Astrocyte of the cerebellum (primary cell): ENCODE measurements at places on chromosomes 7 and 10.

DNA sequence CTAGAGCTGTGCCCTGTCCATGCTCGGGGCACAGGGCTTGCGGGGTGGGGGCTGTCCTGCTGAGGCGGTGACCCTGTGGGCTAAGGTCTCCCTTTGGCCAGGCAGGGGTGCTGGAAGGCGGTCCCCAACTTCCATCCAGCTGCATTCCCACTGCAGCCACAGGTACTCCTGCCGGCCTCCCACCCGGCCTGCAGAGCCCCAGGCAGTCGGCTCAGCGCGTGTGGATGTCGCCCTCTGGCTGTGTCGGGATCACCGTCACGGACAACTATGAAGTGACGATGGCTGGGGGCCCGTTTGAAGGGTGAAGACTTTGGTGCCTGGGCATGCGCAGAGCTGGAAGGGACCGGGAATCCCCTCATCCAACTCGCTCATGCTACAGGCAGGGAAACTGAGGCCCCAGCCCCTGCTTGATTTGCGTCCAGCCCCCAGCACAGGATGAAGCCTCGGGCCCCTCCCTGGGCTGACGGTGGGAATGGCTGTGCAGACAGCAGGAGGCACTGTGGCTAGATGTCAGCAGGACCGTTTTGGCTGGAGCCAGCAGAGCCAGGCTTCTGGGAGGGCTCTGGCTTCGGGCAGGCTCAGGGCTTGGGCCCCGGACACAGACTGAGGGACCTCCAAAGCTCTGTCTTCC, 2.3 kb upstream of the TMEM184A start:
- no peak for DNase-seq

- DNase-seq, result no peak
These were observed 7.8 kb downstream of the ITPRIP start for GRCh38 chr10:104330168-104331110.

DNA sequence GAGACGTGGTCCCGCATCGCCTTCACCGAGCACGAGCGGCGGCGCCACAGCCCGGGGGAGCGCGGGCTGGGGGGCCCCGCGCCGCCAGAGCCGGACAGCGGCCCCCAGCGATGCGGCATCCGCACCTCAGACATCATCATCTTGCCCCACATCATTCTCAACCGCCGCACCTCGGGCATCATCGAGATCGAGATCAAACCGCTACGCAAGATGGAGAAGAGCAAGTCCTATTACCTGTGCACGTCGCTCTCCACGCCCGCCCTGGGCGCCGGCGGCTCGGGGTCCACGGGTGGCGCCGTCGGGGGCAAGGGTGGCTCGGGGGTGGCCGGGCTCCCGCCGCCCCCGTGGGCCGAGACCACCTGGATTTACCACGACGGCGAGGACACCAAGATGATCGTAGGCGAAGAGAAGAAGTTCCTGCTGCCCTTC, 737 bp downstream of the CNNM2 start:
- no peak for DNase-seq

DNA sequence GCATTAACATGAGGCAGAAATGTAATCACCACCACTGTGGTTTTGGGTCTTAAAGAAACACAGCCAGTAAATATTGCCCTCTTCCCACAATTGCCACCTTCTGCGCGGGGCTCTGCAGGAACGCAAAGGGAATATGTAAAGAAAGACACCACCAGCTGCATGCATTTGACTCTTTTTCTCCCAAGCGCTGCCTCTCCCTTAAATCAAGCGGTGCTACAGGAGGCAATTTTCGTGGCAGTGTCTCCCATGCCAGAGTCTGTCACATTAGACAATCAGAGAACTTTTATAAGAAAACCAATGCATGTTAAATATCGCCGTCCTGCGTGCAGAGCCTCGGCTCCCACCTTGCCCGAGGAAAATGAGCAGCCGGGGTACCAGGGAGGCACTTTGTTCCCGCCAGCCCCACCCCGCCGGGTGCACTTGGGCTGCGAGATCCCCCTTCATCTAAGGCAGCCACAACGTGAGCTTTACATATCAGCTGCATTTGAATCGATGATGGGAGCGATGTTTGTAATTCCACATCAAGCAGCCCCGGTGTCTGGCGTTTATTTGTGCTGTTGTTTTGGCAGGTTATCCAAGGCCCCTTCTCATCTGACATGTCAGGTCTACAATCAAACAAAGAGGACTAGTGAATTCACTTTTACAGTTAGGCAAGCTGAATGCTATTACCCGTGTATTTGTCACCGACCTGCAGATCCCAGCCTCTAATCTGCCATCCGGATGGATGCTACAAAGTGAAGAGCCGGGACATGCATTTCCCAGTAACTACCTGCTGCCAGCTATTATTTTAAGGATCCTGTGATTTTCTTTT, 72.3 kb upstream of the MGMT start:
- no peak for DNase-seq

- DNase-seq, result no peak
These were observed 591.0 kb upstream of the PFKP start for GRCh38 chr10:2476218-2476811.

DNA sequence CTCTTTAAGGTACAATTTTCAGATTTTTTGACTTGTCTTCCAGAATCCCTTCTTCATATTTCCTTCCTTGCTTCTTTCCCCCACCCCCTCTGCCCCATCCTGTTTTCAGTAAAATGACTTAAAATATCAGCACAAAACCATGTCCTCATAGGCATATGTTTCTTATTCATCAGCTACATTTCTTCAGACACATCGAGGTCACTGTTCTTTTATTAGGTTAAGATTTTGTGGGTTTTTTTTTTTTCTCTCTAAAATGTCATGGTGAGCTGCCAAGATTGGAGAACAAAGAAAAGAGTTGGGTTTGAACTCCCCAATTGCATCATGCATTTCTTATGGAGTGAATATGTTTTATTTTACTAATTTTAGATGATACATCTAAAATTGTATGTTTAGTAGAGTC, 35.8 kb downstream of the LAMB4 start:
- DNase-seq, result peak; percentile 84

DNA sequence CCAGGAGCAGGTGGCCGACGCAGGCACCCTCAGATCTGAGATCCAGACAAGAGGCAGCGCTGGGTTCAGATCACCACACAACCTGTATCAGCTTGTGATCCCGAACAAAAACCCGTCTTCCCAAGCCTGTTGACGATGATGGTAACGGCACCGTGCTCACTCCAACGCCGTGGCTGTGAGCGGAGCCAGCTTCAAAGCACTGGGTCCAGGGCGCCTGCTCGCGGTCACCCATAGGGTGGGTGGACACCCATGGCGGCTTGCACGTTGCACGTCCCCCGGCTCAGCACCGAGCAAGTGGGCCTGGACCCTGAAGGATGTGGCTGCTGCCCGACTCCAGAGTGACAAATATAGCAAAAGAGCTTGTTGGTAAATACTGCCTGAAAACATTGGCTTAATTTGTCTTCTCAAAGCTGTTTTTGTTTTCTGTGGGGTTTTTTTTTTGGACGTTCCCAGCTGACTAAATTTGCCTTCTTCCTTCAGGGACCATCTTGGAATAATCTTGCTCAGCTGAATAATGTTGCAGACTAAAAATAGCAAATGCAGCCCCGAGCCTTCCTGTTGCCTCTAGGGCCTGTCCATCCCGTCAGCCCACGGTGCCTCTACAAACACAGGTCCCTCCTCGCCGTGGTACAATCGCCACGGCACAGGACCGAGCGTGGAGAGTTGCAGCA, 41.0 kb downstream of the FOXK1 start:
- no peak for DNase-seq

DNA sequence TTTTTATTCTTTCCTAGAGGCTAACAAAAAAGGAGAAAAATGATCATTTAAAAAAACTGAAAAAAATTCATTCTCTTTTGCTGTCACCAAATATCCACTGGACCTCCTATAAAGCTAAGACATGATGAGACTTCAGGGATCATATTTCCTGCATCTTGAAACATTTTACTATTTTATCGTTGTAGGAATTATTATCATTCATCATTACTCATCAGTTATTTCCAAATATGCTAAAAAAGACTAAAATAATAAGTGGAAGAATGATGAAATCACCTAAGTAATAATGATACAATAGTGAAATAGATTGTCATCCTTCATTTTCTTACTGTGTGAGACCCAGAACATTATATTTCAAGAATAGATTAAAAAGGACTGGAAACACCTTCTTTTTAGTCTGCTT, 28.3 kb downstream of the TAF3 start:
- DNase-seq, result no peak

GRCh38 chr10:24287559-24288195, 78.7 kb downstream of the KIAA1217 start:
- no peak for DNase-seq

DNA sequence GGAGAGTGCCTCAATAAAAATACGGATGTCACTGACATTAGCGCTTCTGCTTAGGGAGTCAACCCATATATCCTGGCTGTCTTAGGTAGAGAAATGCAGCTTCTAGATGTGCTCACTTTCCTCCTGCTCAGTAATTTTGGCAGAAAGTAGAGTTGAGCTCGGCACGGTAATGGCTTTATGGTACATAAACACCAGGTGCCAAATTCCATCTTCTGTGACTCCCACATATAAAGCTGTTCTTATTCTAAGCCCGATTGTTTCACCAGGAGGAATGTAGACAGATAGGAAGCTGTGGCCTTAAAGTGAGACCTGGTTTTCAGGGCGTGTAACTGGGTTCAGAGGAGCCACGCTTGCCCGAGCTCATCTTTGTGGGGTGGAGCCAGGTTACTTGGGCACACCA, 143.7 kb downstream of the CREB5 start:
- DNase-seq, result no peak

DNA sequence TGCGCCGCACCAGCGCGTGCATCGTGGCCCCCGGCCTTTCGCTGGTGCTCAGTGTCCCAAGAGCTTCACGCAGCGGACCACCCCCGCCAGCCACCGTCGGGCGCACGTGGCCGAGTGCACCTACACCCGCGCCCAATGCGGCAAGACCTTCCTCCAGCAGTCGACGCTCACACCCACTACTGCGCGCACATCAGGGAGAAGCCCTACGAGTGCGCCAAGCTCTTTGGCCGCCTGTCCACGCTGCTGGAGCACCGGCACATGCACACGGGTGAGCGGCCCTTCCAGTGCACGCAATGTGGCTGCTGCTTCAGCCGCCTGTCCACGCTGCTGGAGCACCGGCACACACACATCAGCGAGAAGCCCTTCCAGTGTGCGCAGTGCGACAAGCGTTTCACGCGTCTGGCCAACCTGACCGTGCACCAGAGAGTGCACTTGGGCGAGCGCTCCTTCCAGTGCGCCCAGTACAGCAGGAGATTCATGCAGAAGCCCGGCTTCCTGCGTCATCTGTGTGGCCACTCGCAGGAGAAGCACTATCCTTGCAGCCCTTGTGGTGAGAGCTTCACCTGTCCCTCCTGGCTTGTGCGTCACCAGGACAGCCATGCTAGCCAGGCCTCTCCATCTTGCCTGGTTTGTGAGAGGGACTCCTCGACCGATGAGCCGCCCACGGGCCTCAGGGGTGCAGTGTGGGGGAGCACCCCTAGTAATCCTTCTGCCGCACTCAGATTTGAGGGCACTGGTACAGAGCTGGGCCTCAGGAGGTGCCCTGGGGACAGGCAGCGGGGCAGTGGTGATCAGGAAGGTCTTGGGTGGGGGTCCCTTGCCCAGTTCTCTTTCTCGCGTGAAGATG, 32.9 kb downstream of the ZNF783 start:
- no peak for DNase-seq

- DNase-seq, result no peak
These were observed 240.7 kb downstream of the COBL start for GRCh38 chr7:51075681-51076580.

- no peak for DNase-seq
These were observed 89.0 kb downstream of the AMPH start for GRCh38 chr7:38542156-38542555.

- no peak for DNase-seq
These were observed 129.4 kb downstream of the DNAJB6 start for GRCh38 chr7:157465891-157466866.

DNA sequence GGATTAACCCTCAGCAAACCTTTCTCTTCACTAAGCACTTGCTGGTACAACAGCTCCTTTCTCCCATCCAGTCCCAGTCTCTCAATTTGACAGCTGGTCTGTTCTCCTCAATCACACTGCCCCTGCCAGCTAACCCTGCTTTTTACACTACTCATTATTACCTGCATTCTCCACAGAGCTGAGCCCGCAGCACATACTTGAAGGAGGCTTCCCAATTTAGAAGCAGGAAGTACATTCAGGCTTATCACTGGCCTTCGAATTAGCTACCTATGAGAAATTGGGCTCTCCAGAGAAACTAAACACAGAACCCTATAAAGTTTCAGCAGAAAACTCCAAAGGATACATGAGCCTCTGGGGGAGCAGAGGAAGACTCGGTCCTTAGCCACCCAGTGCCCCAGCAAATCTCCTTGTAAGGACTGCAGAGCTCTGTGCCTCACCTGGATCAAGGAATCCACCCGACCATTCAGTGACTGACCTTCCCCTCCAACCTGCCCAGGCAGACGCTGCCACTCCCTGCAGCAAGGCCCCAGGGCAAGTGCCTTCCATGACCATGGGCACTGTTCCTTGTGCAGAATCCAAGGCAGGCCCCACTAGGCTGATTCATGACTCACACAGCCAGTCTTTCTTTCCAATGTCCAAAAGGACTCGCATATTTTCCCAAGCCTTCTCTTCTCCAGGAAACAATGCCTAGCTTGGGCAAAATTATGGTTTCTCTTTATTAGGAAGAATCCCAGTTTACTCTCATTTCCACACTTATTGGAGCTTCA, 68.0 kb downstream of the VOPP1 start:
- no peak for DNase-seq

- peak; percentile 75 for DNase-seq
These were observed 68.8 kb upstream of the GSDME start for GRCh38 chr7:24825931-24826661.

DNA sequence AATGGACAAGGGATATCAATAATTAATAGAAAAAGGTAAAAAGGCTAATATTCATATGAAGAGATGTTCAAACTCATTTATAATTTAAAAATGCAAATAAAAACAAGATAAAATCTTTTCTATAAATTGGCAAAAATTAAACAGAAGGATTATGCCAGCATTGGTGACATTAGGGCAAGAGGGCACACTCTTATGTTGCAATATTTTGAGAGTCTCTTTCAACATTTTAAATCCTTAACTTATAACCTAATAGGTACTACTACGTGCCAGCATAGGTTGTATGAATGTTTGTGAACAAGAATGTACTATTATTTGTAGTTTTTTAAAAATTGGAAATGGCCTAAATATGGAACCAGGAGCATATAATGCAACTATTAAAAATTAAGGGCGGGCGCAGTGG, 24.8 kb upstream of the PNLIPRP3 start:
- no peak for DNase-seq

DNA sequence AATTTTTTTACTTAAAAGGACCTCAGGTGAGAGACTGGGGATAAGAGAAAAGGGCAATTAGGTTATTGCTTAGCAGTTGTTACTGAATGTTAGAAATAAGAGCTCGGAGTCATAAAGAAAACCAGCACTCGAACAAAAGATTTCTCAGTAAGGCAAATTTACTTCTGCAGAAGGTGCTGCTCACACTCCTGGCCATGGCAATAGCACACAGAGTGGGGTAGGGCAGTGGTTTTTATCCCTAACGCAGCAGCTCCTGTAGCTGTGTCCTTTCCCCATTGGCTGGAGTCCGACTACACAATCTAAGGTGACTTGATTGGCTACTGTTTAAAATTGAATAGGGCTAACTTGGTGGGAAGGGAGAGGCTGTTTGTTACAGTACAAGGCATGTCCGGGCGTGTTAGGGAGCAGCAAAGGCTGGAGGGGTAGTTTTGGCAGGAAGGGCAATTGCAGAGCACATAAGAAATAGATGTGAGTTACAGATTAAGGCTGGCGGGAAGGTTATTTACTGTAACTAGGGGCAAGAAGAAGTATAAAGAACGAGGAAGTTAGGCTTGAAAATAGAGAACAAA, 112.1 kb downstream of the AKR1D1 start:
- DNase-seq, result no peak
